HT-29 (cell line): ENCODE measurements at places on chromosomes 6 and 20. TPM values are rescaled to one million over a fixed set of nuclear protein-coding genes. Genes with fewer than 3 reads are reported as not detected.

The SMOC2 gene
- not detected in 2 replicates for total RNA-seq

The SOBP gene
- total RNA-seq, result 0.08 and 0.13 TPM in 2 replicates

The ECT2L gene
- total RNA-seq, result not detected in 2 replicates

The CPNE5 gene
- total RNA-seq, result 0.10 TPM in 1 of 2 replicates, not detected in the other

The APOM gene
- 1.8 and 4.2 TPM in 2 replicates for total RNA-seq
